Keratinocyte (primary cell): ENCODE measurements at places on chromosomes 6 and 20.

GRCh38 chr6:46556053-46556452 is 64.8 kb upstream of the RCAN2 start:
- DNase-seq: no peak

DNA sequence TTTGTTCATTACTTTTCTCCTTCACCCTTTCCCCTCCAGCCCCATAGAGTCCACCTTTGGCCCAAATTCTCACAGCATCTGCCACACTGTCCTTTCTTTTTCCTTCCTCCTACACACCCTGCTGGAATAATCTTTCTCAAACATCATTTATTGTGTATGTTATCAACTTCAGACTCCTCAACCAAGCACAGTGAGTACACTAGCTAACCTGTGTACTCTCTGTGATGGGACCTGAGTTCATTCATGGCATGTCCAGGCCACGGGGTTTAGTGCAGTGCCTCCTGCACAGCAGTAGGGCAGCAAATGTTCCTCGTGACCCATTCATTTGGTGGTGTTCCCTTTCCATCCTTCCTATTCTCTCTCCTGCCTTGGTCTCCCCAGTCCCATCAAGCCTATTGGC is 7.1 kb upstream of the ARMC12 start:
- DNase-seq: no peak

DNA sequence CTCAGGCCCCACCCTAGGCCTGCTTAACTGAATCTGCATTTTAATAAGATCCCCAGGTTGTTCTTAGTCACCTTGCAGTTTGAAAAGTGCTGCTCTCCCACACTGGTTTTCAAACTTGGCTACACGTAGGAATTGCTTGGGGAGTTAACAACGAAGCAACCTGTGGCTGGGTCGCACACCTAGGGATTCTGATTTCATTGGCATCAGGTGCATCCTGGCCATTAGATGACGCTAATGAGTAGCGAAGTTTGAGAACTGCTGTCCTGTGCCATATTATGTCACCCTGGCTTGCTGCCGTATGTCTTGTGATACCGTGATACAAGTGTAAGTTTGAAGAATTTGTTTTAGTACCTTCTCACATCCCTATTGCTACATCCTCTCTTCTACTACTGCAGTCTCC is 28.2 kb upstream of the FUCA2 start:
- DNase-seq: no peak

GRCh38 chr20:47247972-47248371 is 108.5 kb downstream of the ZMYND8 start:
- DNase-seq: no peak

GRCh38 chr6:26347699-26348098 is 17.3 kb upstream of the BTN3A2 start:
- DNase-seq: no peak

- DNase-seq: no peak
These were observed 90.6 kb downstream of the HAO1 start for GRCh38 chr20:7849675-7850074.

- DNase-seq: no peak
These were observed 6.8 kb downstream of the NPBWR2 start for GRCh38 chr20:64100566-64100888.

DNA sequence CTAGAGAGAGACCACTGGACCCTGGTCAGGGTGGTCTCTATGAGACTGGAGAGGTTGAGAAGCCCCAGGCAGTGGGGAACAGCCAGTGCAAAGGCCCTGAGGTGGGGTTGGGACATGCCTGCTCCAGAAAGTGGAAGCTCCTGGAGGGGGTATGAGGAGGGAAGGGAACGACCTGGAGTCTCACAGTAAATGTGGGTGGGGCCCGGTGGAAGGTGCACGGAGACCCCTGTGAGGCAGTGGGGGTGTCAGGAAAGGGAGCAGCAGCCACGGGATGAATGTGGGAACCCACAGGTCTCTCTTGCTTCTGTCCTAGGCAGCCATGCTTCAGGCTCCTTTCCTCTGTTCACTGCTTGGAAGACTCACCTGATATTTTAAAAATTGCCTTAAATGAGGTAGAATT is 1.3 kb upstream of the CST1 start:
- no peak for DNase-seq

GRCh38 chr6:165833355-165833754 is 170.3 kb upstream of the PDE10A start:
- no peak for DNase-seq

- DNase-seq: no peak
These were observed at the start of gene CDC40 for GRCh38 chr6:110180228-110181008. Gene CDC40 (plus strand): TSS chr6:110180427. CDS start chr6:110180445, 18 bp downstream.

- no peak for DNase-seq
These were observed 171.3 kb downstream of the SYNDIG1 start for GRCh38 chr20:24640686-24641085.

- DNase-seq: no peak
These were observed 5.8 kb downstream of the TTK start for GRCh38 chr6:80010288-80010687.

GRCh38 chr20:36830791-36831691 is 44.9 kb upstream of the TLDC2 start:
- DNase-seq: no peak

DNA sequence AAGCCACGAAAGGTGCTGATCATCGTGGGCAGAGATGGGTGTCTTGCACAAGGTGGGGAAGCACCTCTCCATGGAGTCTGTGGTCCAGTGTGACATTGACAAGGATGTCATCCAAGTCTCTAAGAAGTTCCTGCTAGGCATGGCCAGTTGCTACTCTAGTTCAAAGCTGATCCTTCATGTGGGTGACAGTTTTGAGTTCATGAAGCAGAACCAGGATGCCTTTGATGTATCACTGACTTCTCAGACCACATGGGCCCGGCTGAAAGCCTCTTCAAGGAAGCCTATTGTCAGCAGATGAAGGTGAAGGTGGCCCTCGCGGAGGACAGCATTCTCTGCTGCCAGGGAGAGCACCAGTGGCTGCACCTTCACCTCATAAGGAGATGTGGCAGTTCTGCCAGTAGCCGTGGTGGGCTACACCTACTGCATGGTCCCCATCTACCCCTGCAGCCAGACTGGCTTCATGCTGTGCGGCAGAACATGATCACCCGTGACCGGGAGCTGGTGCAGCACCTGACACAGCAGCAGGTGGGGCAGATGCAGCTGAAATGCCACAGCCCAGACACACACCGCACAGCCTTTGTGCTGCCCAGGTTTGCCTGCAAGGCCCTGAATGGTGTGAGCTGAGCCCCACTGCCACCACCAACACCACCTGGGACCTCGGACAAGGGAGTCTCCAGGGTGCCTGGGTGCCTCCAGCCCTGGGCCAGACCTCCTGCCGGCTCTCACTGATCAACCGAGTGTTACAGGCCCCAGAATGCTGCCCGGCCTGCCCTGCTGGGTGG is 75.0 kb upstream of the SULF2 start:
- no peak for DNase-seq

GRCh38 chr6:119535332-119535731 is 185.8 kb upstream of the MAN1A1 start:
- DNase-seq: no peak

GRCh38 chr20:42099101-42099500 is 480.9 kb upstream of the CHD6 start:
- DNase-seq: no peak

DNA sequence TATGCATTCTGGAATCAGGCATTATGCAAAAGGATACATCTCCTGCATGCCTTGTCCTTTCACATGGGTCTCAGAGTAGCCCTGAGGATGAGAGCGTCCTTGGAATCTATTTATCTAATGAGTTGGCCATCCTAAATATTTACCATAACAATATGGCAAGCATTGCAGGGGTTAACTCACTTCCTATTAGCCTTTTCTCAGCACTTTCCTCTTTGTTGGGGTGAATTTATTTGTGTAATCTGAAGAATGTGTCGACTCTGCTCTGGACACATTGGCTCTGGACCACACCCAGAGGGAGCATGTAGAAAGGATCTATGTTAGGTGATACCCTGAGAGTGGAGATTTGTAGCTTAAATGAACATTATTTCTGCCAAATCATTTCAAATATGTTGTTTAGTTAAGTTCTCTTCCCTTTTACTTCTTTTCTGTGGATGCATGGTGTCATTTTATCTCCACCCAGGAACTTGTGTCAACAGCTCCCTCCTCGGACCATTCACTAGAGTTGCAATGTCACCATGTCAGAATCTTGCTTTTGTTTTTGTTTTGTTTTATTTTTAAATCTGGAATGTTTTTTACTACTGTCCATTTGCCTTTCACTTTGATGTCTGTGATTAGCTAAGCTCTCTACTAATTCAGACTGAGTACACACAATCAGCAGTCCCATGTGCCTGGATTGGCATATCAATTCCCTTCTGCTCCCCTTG is 757.0 kb upstream of the MMS22L start:
- no peak for DNase-seq

- no peak for DNase-seq
These were observed 121.0 kb downstream of the SASH1 start for GRCh38 chr6:148463671-148464070.

DNA sequence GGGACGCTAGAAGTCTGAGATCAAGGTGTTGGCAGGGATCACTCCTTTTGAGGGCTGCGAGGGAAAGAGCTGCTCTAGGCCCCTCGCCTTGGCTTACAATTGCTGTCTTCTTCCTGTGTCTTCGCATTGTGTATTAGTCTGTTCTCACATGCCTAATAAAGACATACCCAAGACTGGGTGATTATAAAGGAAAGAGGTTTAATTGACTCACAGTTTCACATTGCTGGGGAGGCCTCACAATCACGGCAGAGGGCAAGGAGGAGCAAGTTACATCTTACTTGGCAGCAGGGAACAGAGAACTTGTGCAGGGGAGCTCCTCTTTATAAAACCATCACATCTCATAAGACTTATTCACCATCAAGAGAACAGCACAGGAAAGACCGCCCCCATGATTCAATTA is 102.5 kb upstream of the ASF1A start:
- no peak for DNase-seq

DNA sequence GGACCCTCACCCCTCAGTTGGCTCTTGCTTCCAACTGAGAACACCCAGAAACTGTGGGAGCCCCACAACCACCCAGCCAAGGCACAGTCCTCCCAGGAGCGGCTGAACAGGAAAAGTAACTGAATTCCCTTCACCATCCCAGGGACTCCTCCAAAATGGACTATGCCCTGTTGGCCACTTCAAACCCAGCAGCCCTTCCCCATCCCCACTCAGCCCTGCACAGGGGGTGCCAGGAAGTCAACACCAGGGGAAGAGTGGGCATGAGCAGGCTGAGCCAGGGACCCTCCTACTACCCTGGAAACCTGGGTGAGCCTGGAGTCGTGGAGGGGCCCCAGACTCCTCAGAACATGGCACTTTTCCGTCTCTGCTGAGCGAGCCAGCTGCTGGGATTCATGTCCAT is 10.3 kb downstream of the GUCA1B start:
- DNase-seq: no peak

GRCh38 chr20:59458645-59459044 is 145.7 kb upstream of the PHACTR3 start:
- DNase-seq: no peak
